ENCODE measurements at places on chromosomes 16 and 17.

GRCh38 chr17:17711641-17712162, 30.4 kb downstream of the RAI1 start:
- no peak for DNase-seq

DNA sequence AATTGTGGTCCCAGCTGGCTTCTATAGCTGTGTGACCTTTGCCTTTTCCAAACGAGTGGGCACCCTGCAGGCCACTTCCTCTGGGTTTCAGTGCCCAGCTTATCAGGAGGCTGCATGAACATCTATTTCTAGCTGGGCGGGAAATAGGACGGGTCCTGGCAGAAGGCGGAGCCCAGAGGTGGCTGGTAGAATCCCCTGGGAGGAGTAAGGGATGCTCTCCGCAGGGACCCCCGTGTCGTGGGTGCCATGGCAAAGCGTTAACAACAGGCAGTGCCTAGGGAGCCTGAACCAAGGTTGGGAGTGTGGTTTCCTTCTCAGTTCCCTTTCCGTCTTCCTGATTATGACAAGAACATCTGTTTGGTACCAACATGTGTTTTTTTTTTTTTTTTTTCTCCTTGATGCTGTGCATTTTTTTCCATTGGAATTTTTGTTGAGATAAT, 58.2 kb downstream of the PLCG2 start:
- no peak for DNase-seq

DNA sequence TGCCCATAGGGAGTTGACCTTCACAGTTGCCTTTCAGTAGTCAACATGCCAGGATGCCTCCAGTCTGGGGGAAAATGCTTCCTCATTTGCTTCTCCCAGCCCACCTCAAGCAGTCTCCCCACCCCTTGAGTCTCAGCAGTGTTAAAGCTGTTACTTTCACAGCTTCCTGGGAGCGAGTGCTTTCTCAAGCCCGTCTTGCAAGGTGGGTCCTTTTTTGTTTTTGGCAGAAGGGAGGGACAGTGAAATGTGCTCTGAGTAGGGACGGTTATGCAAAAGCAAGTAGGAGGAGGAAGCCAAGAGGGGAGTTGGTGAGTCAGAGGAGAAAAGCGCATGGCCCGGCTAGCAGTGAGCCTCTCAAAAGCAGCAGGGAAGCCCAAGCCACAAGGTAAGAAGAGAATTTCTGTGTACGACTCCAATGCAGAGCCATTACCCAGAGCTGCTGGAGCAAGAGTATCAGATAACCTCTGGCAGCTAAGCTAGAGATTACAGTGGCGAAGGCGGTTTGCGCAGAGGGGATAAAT, at the start of gene CHST4:
TSS of gene CHST4 (plus strand) at position 316 of the 521 bp plus-strand sequence. CDS start 10,252 bp downstream, outside the sequence.
- DNase-seq: no peak

GRCh38 chr16:78376452-78376851, 277.0 kb downstream of the WWOX start:
- no peak for DNase-seq

DNA sequence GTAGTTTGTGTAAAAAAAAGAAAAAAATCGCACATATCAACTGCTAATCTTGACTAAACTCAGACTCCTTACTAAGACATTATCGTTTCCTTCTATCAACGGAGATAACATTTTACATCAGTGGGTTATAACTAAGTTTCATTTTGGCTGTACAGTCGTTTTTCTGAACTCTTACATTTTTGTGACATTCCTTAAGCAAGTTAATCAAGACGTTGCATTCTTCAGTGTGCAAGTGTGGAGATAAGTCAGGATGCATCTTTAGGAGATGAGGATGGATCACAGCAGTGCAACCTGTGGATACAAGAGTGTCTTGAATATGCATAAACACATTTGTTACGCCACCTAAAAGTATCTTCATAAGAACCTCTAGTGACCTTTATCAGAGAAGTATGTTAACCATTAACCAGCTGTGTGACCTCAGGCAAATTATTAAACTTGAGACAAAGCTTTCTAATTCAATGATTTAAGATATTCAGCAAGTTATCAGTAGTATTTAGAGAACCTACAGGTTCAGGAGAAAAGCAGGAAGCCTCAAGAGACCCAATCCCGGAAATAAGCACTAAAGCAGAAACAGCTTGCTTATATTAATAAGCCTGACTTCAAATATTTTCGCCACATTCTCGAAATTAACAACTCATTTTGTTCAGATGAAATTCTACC, 9.4 kb downstream of the CMC2 start:
- DNase-seq: peak; percentile 42

DNA sequence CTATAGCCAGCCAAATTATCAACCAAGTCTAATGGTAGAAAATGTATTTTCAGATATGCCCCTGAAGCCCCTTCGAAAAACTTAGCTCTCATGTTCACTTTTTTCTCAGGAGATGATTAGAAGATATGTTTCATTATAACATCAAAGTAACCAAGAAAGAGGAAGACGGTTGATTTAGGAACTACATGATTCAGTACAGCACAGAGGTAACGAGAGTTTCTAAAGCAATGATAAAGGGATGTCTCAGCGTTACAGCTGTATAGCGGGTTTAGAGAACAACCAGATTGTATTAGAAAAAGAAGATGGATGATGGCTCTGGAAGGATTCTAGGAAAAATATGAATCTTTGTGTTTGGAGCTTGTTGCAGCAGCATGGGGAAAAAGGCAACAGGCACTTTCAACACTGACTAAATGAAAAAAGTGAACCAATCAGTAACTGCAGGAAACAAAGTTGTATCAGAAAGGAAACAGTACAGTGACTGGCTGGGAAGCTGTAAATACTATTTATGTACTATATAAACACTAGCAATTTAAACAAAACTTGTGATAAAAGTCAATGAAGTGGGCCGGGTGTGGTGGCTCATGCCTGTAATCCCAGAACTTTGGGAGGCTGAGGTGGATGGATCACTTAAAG, 21.5 kb downstream of the MBTD1 start:
- no peak for DNase-seq

- DNase-seq: no peak
Observed at GRCh38 chr16:86669937-86670749, 91.8 kb downstream of the FOXL1 start.

DNA sequence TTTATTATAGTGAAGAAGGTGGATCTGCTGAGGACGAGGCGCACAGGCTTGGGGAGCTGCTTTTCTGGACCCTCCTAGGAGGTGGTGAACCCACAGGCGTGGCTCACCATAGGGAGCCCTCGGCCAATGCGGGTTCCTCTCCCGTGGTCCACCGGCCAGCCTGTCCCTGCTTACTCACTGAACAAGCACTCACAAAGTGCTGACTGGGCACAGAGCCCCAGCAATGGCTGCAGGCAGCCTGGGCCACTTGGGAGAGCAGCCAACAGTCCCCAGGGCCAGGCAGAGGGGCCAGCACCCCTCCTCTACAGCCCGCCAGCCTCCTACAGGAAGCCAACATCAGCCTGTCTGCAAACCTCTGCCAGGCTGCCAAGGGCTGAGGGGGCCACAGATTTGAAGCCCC, 19.1 kb upstream of the NCBP3 start:
- DNase-seq: no peak

DNA sequence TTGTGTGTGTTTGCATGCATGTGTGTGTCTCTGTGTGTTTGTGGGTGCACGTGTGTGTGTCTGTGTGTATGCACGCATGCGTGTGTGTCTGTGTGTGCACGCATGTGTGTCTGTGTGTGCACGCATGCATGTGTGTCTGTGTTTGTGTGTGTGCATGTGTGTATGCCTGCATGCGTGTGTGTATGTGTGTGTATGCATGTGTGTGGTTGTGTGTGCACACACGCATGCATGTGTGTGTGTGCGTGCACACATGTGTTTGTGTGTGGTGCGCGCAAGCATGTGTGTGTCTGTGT, 239.9 kb upstream of the TNRC6C start:
- no peak for DNase-seq

DNA sequence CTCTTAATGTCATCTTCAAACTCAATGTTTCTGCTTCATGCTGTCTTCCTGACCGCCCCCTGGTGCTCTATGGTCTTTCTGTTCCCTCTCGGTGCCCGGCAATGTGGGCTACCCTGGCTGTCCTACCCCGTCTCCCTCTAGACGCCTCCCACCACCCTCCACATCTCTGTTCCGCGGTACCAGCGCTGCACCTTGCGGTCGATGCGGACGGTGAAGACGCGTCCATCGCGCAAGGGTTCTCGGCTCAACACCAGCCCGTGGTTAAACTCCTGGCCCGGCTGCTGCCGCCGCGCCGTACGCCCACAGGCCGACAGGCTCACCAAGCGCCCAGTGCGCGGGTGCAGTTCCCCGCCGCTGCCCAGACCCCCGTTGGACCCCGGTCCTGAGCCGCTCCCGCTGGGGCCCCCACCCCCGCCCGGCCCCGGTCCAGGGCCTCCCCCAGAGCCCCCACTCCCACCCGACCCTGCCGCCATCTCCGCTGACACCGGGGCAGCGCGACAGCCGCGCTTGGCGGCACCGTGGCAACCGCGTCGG, at the start of gene NEURL4:
TSS of gene NEURL4 (minus strand) at position 496 of the 534 bp plus-strand sequence. CDS start at position 473, 23 bp downstream.
- peak; percentile 18 for DNase-seq

GRCh38 chr17:35257208-35257659, 14.4 kb downstream of the SLFN5 start:
- no peak for DNase-seq

- DNase-seq: peak; percentile 81
Observed at GRCh38 chr17:17849845-17850373, 13.1 kb upstream of the SREBF1 start.

DNA sequence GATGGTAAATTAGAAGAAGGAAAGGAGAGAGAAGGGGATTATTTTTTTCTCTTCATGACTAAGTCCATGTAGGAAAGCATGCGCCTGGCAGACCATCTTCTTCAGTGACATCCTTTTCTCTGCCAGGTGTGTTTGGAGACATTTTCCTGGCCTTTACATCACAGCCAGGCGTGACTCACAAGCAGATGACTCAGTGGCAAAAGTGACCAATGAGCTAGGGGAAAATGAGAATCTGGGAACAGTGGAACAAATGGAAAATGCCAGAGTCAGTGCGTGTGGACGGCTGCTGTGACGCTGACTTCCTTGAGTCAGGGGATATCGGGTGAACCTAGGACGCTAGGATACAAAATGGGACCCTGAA, 9.4 kb downstream of the KIAA0513 start:
- DNase-seq: no peak

DNA sequence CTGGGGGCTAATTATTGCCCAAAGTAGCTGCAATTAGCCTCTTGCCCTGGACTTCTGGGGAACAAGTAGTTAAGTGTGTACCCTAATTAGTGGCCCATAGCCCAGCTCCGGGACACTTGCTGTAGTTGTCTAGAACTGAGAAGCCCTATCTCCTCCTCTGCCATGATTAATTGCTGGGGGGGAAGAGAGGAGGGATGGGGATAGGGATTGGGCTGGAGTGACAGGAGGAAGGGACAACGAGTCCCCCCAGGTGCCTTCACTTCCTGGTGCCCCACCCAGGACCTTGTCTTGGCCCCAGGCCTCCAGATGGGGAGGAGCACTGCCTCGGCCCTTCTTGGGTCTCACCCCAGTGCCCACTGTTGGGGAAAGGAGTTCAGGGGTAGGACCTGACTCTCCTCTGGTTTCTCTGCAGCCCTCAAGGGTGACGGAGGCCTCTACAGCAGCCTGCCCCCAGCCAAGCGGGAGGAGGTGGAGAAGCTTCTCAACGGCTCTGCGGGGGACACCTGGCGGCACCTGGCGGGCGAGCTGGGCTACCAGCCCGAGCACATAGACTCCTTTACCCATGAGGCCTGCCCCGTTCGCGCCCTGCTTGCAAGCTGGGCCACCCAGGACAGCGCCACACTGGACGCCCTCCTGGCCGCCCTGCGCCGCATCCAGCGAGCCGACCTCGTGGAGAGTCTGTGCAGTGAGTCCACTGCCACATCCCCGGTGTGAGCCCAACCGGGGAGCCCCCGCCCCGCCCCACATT, 17.4 kb downstream of the NGFR start:
- DNase-seq: no peak

GRCh38 chr17:67902511-67903231, 77.4 kb downstream of the BPTF start:
- DNase-seq: no peak

DNA sequence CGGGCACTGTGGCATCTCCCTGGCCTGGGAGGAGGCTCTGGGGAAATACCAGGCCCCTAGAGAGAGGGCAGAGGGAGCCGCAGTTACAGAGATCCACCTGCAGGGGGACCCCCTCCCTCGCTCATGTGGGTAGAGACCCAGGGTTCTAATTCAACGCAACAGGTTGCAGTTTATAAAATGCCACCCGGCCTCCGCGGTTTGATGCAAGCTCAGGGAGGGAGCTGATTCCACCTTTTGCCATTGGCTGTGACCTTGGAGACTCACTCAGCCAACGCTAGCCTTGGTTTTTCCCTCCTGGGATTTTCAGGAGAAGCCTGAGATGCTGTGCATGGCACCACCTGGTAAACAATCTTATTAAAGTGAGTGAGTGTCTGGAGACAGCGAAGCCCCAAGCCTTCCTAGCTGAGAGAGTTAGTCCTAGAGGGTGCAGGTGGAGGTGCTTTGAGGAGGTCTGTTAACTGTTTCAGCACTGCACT, 12.1 kb downstream of the TTLL6 start:
- peak; percentile 54 for DNase-seq

GRCh38 chr16:8892101-8892575, 10.0 kb downstream of the LITAFD start:
- no peak for DNase-seq

DNA sequence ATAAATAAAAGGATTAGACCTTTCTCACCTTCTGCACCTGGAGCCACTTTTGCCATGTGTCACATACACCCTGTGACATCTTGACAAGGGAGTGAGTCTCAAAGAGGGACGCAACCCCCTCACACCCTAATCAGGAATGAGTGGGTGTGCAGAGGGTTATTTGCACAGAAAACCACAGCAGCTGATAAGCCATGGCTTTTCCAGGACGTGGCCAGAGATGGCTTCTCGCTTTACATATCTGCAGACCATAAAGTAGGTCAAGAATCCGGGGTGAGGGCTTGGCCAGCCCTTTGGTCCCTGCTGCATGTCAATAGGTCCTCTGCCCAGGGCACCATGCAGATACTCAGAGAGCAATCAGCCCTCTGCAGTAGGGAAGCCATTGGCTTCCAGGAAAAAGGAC, 2.4 kb upstream of the CD300LF start:
- no peak for DNase-seq

DNA sequence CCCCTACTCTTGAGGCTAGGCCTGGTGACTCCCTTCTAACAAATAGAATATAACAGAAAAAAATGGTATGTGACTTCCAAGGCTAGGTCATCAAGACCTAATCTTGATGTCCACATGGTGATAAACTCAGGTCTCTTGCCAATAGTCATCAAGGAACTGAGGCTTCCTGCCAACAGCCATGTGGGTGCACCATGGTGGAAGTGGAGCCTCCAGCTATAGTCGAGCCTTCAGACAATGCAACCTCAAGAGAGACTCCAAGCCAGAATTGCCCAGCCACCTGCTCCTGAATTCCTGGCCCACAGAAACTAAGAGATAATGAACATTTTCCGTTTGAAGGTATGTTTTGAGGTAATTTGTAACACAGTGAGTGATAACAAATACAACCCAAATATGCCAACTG, 55.9 kb upstream of the SREBF1 start:
- no peak for DNase-seq

DNA sequence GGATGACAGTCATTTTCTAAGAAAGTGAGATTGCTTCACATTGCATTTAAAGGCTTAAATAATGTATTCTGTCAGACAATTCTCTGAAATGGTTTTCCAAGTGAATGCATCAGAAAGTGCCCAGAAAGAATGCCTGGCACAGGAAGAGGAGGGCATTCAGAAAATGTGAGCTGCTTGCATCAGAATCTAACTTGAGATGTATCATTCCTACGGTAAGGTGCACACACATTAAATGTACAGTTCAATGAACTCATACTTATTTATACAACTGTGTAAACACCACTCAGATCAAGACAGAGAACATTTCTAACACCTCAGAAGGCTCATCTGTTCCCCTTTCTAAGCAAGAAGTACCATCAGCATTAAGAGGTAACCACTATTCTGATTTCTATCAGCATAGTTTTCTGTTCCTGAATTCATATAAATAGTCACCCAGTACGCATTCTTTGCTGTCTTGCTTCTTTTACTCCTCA, 638.0 kb downstream of the MAF start:
- no peak for DNase-seq

All from CD4-positive, alpha-beta T cell treated with Interleukin-4 for 4 hours (primary cell).